ENCODE measurements at places on chromosomes 6 and 20.

- no peak for DNase-seq
Observed at GRCh38 chr20:50670126-50670862, 21.0 kb downstream of the RIPOR3 start.

DNA sequence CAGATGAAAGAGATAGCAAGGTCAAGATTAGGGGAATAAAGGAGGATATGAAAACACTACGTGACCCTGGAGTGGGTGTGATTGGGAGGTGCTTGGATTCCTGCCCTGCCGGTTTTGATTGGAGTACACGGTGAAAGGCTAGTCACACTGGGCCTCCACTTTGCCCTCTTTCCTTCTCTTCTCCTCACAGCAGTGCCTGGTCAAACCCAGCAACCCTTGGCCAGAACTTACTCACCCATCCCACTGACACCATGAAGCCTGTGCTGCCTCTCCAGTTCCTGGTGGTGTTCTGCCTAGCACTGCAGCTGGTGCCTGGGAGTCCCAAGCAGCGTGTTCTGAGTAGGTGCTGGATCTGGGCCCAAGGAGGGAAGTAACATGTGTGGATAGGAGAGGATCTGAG lies at the start of gene WFDC13:
Gene WFDC13 (plus strand): TSS at position 166 of the 400 bp plus-strand sequence. CDS start 86 bp downstream, at position 252.
- DNase-seq: no peak

GRCh38 chr6:22413681-22414311 lies 117.0 kb upstream of the PRL start:
- DNase-seq: no peak

- DNase-seq: no peak
Observed at GRCh38 chr20:23092384-23092756, 6.2 kb upstream of the CD93 start.

GRCh38 chr6:33578164-33578563 lies 1.9 kb downstream of the BAK1 start:
- no peak for DNase-seq

- no peak for DNase-seq
Observed at GRCh38 chr6:43944908-43945767, 175.1 kb downstream of the VEGFA start.

- no peak for DNase-seq
Observed at GRCh38 chr6:160519603-160520042, 144.5 kb downstream of the LPA start.

DNA sequence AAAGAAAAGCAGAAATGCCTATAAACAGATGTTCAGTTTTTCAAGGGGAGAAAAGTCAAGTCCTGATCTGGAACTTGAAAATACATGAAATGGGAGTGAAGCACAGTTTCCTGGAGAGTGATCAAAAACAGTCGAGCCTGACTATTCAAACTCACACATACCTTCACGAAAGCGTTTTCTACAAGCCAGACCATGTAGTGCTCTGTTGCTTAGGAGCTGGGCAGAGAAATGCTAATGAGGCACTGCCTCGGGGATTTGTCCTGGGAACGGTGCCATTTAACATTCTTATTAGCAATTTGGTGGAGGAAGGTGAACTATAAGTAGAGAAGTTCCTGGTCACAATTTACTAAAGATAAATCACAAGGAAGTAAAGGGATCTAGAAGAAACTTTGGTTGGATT lies 5.9 kb downstream of the NHSL1 start:
- no peak for DNase-seq

DNA sequence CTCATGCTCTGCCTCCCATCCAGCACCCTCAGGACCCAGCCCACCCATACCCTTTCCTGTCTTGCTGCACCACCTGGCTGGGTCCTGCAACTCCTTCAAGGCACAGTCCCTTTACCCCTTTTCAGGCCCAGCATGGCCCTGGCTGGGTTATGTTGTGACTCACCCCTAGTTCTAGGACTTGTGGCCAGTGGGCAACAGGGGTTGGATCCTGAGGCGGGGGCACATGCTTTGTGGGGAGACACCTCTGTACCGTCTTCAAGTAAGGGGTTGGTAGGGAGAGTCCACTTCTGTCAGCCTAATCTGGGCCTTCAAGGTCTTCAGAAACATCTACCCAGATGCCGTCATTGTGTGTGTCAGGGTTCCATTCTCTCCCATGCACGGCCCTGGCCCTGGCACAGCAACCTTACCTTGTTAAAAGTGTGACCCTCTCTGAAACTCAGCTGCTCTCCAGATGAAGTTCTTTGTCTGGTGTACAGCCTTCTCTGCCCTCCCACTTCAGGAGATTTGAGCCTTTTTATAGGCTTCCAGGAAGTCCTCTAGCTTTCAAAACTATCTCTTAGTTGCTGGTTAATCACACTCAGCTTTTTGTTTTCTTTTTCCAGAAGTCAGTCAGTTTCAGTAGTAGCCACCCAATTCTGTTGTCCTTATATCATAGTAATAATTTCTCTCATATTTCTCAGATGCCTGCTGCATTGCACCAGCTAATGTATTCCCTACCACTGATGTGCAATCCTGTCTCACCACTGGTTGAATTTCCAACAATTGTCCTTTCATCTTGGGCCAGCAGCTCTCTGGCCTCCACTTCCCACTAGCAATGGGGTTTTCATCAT lies 107.3 kb downstream of the NRN1 start:
- DNase-seq: no peak

DNA sequence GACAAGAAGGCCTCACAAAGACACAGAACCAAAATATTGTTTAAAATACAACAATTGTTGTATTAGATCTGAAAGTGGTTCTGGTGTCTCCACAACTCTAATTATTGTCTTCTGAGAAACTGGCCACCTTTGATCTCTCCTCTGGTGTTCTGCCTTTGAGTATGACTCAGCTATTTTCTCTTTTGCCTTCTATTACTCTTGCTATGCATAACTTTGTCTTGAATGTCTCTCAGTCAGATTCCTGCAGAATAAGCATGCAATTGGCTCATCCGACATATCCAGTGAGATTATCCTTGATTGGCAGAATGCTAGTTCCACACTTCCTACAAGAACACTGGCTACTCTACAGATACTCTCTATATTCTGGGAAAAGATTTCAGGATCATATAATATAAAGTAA lies 14.3 kb upstream of the EPM2A start:
- no peak for DNase-seq

Data from CD4-positive, alpha-beta memory T cell (primary cell).